ENCODE measurements at places on chromosomes 5 and 9. TPM values are rescaled to one million over a fixed set of nuclear protein-coding genes. Genes with fewer than 3 reads are reported as not detected.
A peak's percentile ranks its signal among the peaks of the same experiment; 100 is the strongest.

GRCh38 chr5:9621379-9621903 is 8.7 kb downstream of the TAS2R1 start:
- DNase-seq, result no peak

DNA sequence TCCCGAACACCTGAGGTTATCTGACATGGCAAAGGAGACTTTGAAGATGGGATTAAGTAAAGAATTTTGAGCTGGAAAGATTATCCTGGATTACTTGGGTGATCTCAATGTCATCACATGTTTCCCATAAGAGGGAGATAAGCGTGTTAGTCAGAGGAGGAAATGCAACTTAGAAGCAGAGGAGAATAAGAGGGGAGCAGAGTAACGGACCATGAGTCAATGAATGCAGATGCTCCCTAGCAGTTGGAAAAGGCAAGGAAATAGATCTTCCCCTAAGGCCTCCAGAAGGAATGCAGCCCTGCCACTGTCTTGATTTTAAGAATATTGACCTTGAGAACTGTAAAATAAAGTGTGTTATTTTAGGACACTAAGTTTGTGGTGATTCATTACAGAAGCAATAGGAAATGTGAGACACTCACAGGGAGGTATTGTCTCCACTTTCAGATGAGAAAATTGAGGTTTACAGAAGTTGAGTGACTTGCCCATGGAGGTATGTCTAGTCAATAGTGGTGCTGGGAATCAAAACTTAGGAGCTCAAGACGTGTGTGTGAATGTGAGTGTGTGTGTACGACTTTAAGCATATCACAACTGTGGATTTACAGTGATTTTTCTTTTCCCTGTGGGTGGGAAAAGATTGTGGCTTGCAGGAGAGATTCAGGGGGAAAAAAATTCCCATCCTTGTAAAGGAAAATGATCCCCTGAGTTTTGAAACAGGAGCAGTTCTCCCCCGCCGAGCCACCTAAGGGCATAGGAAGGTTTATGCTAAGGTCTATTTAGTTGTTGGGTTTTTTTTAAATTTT is 125.3 kb downstream of the TRIM32 start:
- no peak for DNase-seq

- no peak for DNase-seq
These were observed 569.9 kb downstream of the RAB3C start for GRCh38 chr5:59152701-59153245.

- DNase-seq, result no peak
These were observed 1.5 kb upstream of the SLC6A3 start for GRCh38 chr5:1446602-1447343.

- DNase-seq, result no peak
These were observed 41.0 kb upstream of the PCDHB1 start for GRCh38 chr5:141010047-141010793.

GRCh38 chr5:175659546-175660253 is 1.8 kb downstream of the HRH2 start:
- no peak for DNase-seq

- no peak for DNase-seq
These were observed 10.0 kb upstream of the MARCHF6 start for GRCh38 chr5:10343486-10343885.

GRCh38 chr5:175279506-175279905 is 164.5 kb downstream of the DRD1 start:
- DNase-seq, result no peak

- no peak for DNase-seq
These were observed 319.3 kb upstream of the RPS23 start for GRCh38 chr5:82597437-82597836.

DNA sequence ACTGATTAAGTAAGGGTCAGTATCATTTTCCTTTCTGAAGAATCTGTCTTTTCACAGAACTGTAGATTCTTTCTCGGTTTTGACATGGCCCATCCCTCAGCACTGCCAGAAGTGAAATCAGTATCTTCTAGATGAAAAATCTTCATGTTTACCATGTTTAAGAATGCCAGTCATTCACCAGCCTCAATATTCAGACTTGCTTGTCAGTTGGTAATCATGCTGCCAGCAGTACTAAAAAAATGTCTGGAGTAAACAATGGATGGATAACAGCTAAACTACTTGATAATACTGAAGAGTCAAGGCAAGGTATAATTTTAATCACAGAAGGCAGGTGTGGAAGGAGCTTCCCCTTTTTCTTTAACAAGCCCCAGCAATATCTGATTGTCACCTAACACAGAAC is 306.8 kb upstream of the DMAC1 start:
- DNase-seq, result no peak

DNA sequence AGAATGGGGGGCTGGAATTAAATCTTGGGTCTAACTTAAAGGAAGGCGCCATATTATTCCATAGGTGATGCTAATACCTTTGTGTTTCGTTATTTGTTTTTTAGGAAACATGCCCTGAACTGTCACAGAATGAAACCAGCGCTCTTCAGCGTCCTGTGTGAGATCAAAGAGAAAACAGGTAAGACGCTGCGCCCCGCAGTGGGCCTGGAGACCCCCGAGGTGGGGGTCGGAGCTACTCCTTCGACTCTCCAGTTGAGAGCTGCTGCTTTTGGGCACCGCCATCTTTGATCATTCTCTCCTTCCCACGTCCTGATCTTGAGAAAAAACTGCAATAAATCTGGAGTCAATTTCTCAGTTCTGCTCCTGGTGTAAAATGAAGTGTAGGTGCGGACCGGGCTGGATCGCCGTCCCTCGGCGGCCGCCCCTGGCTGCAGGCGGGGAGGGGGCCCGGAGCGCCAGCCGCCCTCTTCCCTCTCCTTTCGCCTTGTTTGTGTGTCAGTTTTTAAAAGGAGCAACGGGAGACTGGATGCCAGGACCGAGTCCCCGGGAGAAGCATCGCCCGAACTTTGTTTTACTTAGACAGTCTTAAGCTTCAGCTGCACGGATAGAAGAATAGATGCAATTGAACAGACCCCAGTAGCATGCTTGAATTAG is 1.4 kb downstream of the PBX3 start:
- peak; percentile 27 for DNase-seq

GRCh38 chr5:149126906-149127305 is 14.4 kb upstream of the ABLIM3 start:
- no peak for DNase-seq

- no peak for DNase-seq
These were observed 72.4 kb upstream of the ADAMTS2 start for GRCh38 chr5:179417696-179418095.

SMIM33 gene
- total RNA-seq, result not detected

TMEM8B gene
- total RNA-seq, result 13.1 TPM

IFNA6 gene
- total RNA-seq, result not detected

KIF4B gene
- total RNA-seq, result not detected

PLPP7 gene
- 109 TPM for total RNA-seq

All from heart left ventricle (tissue), 16 donors.